ENCODE measurements at places on chromosomes 6 and 20. TPM values are rescaled to one million over a fixed set of nuclear protein-coding genes. Genes with fewer than 3 reads are reported as not detected.

DNA sequence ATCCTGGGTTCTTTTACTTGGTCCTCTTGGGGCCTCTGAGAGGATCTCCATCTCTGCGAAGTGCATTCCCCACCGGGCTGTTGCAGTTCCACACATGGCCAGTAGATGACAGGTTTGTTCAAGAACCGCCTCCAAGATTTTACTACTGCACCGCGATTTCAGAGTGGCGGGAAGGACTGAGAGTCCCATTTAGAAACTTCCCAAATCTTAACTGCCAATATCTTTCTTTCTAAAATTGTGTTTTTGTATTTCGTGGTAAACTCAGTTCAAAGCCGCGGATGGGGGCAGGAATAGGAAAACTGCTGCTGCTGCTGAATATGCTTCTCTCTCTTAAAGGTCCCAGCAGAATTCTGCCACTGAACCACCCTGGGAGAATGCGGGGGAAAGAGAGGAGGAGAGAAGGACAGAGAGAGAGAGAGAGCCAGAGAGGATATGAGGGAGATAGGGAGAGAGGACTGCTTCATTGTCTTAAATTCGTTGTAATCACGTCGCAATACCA, 8.6 kb upstream of the BTNL2 start:
- H3K27me3 ChIP-seq = peaks cover 11% of the 10 kb centered on the region
- peak; percentile 82 for DNase-seq
- peaks cover 5% of the 10 kb centered on the region for H3K4me1 ChIP-seq

GRCh38 chr6:112252571-112253497, 1.5 kb downstream of the LAMA4 start:
- peak overlapping the region; percentile 65 for H3K27ac ChIP-seq
- H3K36me3 ChIP-seq = no peaks in the 10 kb centered on the region
- DNase-seq = no peak
- H3K27me3 ChIP-seq = peaks cover 6% of the 10 kb centered on the region

GRCh38 chr6:37007340-37008043, 2.0 kb downstream of the FGD2 start:
- no peak for DNase-seq
- no peaks in the 10 kb centered on the region for H3K4me1 ChIP-seq
- peak overlapping the region; percentile 41 for H3K27ac ChIP-seq
- no peaks in the 10 kb centered on the region for H3K36me3 ChIP-seq
- H3K27me3 ChIP-seq = no peaks in the 10 kb centered on the region

GRCh38 chr6:32188381-32189068, 1.5 kb downstream of the PBX2 start:
- H3K4me1 ChIP-seq = no peaks in the 10 kb centered on the region
- DNase-seq = no peak
- no peaks in the 10 kb centered on the region for H3K27me3 ChIP-seq

- H3K36me3 ChIP-seq = no peaks in the 10 kb centered on the region
- no peak for DNase-seq
- H3K27me3 ChIP-seq = no peaks in the 10 kb centered on the region
Measured at GRCh38 chr6:65692109-65692508, 14.9 kb downstream of the EYS start.

GRCh38 chr20:1918491-1919165, 23.4 kb downstream of the SIRPA start:
- H3K4me1 ChIP-seq = no peaks in the 10 kb centered on the region
- no peaks in the 10 kb centered on the region for H3K36me3 ChIP-seq
- no peaks in the 10 kb centered on the region for H3K27me3 ChIP-seq
- H3K27ac ChIP-seq = no peak overlapping the region
- H3K4me3 ChIP-seq = no peak overlapping the region

- H3K36me3 ChIP-seq = no peaks in the 10 kb centered on the region
- H3K4me3 ChIP-seq = no peak overlapping the region
- DNase-seq = no peak
- no peaks in the 10 kb centered on the region for H3K4me1 ChIP-seq
- no peaks in the 10 kb centered on the region for H3K27me3 ChIP-seq
- H3K27ac ChIP-seq = no peak overlapping the region
Measured at GRCh38 chr6:80527552-80528052, 421.1 kb downstream of the BCKDHB start.

GRCh38 chr6:16841241-16841640, 80.0 kb upstream of the ATXN1 start:
- no peaks in the 10 kb centered on the region for H3K27me3 ChIP-seq
- H3K4me3 ChIP-seq = no peak overlapping the region
- H3K36me3 ChIP-seq = no peaks in the 10 kb centered on the region
- DNase-seq = no peak
- no peak overlapping the region for H3K27ac ChIP-seq

Gene DLL1
- total RNA-seq = 16.1 TPM

All from colonic mucosa (tissue), 4 donors.